ENCODE measurements at places on chromosomes 2 and 18.
A peak's percentile ranks its signal among the peaks of the same experiment; 100 is the strongest.

- DNase-seq, result no peak
These were observed 281.6 kb upstream of the RGPD4 start for GRCh38 chr2:107545066-107545465.

GRCh38 chr18:42261731-42262130, 306.7 kb downstream of the PIK3C3 start:
- no peak for DNase-seq

DNA sequence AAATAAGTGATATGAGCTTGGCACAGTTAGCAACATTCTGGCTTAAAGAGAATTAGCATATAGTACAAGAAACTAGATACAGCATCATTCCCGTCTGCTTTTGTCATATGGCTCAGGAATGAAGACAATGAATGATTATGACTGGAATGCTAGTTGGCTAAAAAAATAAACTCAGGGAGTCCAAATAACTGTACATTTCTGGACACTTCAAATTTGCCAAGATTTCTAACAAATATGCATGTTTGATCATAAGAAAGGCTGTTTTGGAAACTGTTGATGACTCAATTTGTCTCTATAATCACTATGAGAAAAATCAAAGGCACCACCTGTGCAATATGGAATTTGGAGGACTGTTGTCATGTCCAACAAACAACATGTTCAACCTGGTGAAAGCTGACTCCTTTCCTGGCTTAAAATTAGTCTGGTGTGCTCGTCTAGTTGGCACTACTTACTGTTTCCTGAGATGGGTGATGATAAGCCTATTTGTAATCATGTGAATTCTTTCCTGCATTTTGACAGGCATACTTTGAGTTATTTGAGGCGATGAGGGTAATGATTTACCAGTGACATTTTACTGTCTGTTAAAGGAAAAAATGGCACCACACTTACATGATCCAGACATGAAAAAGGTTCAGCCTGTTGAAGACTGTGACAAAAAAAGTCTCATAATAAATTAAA, 133.9 kb upstream of the CDH20 start:
- DNase-seq, result no peak

- DNase-seq, result no peak
These were observed 30.2 kb downstream of the CD8B2 start for GRCh38 chr2:106517329-106517728.

DNA sequence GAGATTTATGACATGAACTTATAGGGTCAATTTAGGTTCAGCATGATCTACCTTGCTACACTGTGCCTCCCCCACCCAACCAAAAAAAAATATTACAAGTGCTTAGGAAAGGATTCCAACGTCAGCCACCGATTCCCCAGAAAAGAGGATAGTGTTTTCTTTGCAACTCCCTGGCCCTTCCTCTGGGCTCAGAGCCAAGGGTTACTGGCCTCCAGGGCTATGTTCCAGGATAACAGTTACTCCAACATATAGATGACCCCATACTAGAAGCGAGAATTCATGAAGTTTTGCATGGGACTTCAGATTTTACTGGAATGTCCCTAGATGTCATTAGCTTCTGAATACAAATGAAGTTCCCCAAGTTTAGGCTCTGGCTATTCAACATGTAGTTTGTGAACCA, 172.1 kb downstream of the UPP2 start:
- no peak for DNase-seq

DNA sequence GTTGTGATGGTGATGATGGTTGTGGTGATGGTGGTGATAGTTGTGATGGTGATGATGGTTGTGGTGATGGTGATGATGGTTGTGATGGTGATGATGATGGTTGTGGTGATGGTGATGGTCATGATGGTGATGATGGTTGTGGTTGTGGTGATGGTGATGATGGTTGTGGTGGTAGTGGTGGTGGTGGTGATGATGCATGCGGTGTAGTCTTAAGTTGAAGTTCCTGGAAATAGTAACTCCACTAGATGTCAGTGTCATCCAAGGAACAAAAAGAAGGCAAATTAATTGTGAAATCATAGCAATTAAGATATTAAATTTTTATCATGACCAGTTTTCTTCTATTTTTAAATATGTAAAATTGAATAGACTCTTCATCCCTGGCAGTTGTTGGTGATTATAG, 309.2 kb downstream of the AGAP1 start:
- no peak for DNase-seq

- no peak for DNase-seq
These were observed 138.7 kb downstream of the RAB3GAP1 start for GRCh38 chr2:135190799-135191198.

DNA sequence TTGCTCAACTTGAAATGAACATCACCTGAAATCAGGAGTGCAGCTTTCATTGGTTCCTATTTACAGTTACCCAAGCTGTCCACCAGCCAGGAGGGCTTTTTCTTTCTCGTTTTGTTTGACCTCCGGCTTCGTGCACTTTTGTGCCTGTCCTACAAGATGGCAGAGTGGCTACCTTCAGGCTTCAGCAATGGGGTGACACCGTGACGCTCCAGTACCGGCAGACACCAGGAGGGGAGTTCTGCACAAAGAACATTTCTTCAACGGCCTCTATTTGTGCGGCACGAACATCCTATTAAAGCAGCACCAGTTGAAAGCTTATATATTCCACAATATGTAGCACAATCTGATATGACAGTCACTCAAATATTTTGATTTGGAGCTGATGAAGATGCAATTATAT, 18.3 kb downstream of the RNASEH1 start:
- DNase-seq, result no peak

DNA sequence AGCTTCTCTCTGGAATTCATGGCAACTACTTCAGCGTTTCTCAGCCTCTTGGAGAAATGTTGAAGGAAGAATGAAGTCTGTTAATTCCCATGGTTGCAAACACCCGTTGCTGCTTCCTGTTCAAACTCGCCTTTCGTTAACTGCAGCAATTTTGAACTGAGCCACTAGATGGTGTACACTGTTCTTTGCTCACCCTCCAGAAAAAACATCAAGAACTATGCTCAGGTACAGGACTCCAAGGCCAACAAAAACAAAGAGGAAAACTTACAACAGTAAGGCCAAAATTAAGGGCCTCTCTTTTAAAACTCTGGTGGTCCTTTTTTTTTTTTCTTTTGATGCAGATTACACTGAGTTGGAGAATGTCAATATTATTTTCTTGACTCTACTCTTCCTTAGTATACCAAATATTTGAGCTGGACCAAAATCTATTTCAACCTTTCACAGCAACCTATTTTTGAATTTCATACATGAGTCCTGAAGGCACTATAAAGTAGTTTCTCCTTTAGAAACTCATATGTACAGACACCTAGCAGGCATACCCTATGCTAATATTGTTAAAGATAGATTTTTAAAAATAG, 58.2 kb downstream of the KLHL14 start:
- DNase-seq, result peak; percentile 78

DNA sequence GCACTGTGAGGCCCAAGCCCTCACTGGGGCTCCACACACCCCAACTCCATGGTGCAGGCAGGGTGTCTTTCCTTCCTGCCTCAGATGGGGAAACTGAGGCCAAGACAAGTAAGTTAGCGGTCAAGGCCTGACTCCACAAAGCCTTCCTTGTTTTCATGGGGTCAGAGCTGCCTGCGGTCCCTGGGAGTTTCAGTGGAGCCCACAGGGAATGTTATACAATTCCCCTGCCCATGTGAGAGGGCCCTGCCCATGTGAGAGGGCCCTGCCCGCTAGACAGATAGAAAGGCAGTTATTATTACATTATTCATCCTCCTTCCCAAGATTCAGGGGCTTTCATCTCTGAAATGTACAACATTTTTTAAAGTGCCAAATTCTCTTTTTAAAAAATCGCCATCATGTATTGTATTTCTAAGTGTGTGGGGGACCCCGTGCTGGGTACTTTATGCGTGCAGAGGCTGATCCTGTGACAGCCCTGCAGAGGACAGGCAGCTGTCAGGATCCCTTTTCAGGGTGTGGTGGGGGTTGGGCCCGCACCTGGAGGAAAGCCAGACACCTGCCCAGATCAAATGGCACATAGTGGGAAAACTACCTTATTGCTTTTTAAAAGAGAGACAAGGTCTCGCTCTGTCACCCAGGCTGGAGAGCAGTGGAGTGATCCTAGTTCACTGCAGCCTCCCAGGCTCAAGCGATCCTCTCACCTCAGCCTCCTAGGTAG, 23.4 kb downstream of the FBLN7 start:
- no peak for DNase-seq

DNA sequence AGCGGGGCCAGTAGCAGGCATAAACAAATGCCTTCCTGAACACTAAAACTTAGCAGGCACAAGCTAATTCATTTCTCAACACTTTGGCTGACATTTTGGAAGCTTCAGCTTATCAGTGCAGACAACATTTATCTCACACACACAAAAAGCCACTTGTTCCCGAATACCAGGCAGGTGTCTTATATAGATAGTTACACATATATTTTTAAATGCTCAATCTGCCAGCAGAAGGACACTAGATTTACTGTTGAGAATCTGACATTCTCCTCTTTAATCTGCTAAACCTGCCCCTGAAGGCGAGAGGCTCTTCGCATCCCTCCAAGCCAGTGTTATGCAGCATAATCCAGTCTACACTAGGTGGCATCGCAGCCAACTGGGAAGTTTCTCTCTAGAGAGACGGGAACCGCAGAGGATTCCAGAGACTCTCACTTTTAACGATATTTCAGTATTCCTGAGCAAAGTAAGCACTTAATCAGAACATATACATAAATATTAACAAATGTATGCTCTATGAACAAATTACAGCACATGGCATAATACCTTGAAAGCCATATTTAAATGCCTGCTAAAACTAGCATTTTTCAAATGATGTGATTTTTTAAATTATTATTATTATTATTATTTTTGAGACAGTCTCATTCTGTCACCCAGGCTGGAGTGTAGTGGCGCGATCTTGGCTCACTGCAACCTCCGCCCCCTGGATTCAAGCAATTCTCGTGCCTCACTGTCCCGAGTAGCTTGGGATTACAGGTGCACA, 90.2 kb upstream of the SCG2 start:
- DNase-seq, result peak; percentile 84

GRCh38 chr2:128593879-128594650, 275.4 kb upstream of the HS6ST1 start:
- no peak for DNase-seq

- no peak for DNase-seq
These were observed 53.7 kb downstream of the TRIB2 start for GRCh38 chr2:12770300-12770968.

- DNase-seq, result no peak
These were observed 79.3 kb downstream of the SH3RF3 start for GRCh38 chr2:109208071-109208950.

DNA sequence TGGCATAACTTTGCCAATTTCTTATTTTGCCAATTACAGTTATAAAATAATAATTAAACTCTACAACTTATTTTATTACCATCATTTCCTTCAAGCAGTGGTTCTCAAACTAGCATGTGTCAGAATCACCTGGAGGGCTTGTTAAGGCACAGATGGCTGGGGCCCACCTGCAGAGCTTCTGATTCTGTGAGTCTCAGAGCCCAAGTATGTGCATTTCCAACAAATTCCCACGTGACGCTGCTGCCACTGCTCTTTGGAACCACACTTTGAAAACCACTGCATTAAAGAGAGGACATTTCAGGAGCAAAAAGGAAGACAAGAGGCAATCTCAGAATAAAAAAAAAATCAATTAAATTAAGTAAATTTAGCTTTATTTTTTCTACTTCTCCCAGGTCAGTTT, 94.0 kb upstream of the HNRNPA3 start:
- DNase-seq, result no peak

DNA sequence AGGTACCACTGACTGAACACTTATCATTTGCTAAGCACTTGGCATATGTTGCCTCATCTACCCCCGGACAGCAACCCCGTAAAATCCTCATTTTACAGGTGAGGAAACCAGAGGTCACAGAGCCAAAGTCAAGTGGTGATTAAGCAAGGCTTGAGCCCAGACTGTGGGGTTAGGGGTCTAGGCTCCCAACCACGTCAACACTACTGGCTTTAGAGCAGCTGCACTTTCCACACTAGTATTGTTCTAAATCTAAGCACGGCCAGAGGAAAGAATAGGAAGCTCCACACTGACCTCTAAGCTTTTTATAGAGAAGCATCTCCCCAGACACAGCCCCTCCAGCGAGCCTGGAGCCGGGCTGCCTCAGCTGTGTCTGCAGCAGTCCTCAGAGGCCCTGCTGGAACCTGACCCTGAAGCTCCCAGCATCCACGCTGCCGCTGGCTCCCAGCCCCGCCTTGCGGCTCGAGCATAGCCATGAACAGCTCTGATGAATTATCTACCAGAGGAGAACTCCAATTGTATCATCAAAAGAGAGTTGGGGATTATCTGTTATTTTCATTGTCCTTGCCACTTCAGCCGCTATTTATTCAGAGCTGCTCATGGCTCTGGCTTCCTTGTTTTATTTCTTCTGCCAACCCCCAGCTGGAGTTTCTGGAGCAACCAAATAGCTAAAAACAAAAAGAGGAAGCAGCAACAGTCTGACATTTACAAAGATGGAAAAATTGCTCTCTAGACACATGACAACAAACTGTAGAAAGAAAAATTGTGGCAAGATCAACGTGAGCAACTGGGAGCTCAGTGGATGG, 62.2 kb upstream of the RTN4 start:
- DNase-seq, result peak; percentile 83

GRCh38 chr2:68799140-68800026, 64.8 kb downstream of the ARHGAP25 start:
- DNase-seq, result no peak

DNA sequence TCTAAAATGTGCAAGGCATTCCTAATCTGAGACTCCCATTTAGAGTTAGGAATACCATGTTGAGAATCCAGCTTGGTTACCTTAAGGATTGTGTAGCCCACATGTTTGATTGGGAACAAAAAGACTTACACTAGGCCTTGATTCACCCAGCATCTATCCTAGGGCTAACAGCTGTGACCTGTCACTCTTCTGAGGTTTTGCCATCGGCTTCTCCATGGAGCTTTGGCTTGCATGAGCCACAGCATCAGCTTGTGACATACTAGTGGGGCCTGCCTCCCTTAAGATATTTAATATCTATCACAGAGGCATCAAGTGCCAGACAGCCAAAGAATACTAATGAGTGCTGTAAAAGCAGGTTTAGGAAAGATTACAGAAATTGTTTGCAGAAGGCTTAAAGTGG, 241.3 kb upstream of the UBE2E3 start:
- DNase-seq, result no peak

GRCh38 chr2:216066230-216066629, 15.4 kb downstream of the PECR start:
- no peak for DNase-seq

DNA sequence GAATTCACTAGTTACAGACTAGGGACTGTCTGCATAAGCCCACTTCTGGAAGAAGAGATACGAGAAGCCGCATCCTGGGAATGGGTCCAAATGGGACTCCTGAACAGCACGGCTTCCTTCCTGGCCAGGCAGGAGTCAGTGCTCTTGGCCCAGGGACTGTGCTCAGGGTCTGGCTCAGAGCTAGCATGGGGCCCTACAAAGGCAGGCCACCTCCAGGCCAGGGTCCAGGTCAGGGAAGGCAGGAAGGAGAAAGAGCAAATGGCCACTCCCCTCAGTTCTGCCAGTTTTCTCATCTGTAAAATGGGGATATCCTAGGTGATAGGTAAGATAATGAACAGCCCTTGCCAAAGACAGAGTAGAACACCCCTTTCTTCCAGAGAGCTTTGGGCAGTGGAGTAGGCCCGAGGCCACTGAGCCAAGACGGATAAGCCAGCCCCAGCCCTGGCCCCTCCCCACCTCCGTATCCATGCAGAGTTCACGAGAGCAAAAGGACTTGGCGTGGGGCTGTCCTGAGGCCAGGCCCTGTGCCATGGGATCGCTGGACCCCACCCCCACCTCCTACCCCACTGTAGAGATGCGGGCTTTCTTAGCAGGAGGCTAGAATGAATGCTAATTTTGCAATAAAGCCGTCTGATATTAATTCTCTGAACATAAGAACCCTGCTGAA, 190.1 kb downstream of the MGAT5 start:
- DNase-seq, result no peak

- no peak for DNase-seq
These were observed 351.7 kb downstream of the RAD51AP2 start for GRCh38 chr2:17166506-17166905.
